ENCODE measurements at places on chromosomes 3 and 15. TPM values are rescaled to one million over a fixed set of nuclear protein-coding genes. Genes with fewer than 3 reads are reported as not detected.

Gene ROBO2
- total RNA-seq, result not detected

Gene TP63
- total RNA-seq, result 0.12 TPM

Gene CATSPER2
- 2.1 TPM for total RNA-seq

Gene LTK
- total RNA-seq, result 0.24 TPM

Gene COL8A1
- 0.71 TPM for total RNA-seq

Gene GPR171
- total RNA-seq, result not detected

Gene SLC51B
- total RNA-seq, result not detected

Gene SCAMP5
- 10.7 TPM for total RNA-seq

Gene LHFPL4
- total RNA-seq, result not detected
